ENCODE measurements at places on chromosomes 3 and 15. TPM values are rescaled to one million over a fixed set of nuclear protein-coding genes. Genes with fewer than 3 reads are reported as not detected.

SI gene
- under 0.01 TPM for total RNA-seq

EPHA6 gene
- 83.7 TPM for total RNA-seq

ZNF80 gene
- total RNA-seq, result 0.23 TPM

HIGD2B gene
- total RNA-seq, result not detected

PKM gene
- total RNA-seq, result 478 TPM

PEX5L gene
- 36.2 TPM for total RNA-seq

TARS3 gene
- 29.8 TPM for total RNA-seq

LEKR1 gene
- 1.6 TPM for total RNA-seq

TMEM207 gene
- not detected for total RNA-seq

HYAL1 gene
- 0.69 TPM for total RNA-seq

SLC22A13 gene
- 0.69 TPM for total RNA-seq

EOMES gene
- 1.6 TPM for total RNA-seq

IL17RE gene
- total RNA-seq, result 1.4 TPM

SPINK8 gene
- not detected for total RNA-seq

ARPP21 gene
- 310 TPM for total RNA-seq

GOLGA8T gene
- total RNA-seq, result 0.69 TPM

MESP2 gene
- 0.92 TPM for total RNA-seq

GOLGA8S gene
- 0.23 TPM for total RNA-seq

TMCO5A gene
- total RNA-seq, result not detected

DAPK2 gene
- total RNA-seq, result 3.7 TPM

NPAP1 gene
- 0.69 TPM for total RNA-seq

CFAP100 gene
- 6.5 TPM for total RNA-seq

CPN2 gene
- total RNA-seq, result not detected

NR2F2 gene
- 28.1 TPM for total RNA-seq

CDHR4 gene
- total RNA-seq, result 0.23 TPM

TMEM158 gene
- total RNA-seq, result 18.9 TPM

EIF4G1 gene
- total RNA-seq, result 119 TPM

MYEF2 gene
- total RNA-seq, result 140 TPM

CTXN2 gene
- 1.6 TPM for total RNA-seq
